ENCODE measurements at places on chromosomes 11 and 22.
A peak's percentile ranks its signal among the peaks of the same experiment; 100 is the strongest.

DNA sequence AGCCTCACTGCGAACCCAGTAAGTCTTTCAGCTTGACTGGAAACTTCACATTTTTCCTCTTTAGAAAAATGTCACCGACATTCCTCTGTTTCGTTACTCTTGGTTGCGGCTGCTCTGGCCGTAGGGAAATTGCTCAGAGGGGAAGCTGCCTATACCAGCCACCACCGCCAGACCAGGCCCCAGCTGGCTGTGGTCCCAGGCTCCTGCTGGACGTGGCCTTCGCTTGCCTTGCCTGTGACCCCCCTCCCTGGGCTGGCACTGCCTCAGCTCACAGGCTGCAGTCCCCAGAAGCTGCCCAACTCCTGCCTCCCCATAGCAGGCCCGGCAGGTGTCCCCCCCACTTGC, 197.8 kb downstream of the MN1 start:
- DNase-seq, result no peak

DNA sequence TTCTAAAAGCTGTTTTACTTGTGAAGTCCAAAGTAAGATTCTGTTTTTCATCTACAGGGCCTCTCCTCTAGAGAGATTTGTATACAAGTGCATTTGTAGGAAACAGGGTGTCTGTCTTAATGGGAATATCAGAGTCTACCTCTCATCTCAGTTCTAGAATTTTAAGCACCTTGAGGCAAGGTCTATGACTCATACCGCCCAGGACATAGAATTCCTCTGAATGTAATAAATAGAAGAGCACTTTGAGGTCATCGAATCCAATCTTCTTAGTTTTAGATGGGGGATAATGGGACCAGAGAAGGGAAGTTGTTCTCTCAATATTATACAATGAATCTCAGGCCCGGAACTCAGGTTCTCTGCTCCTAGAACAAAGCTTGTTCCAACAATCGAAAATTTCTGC, 101.8 kb upstream of the TIMP3 start:
- DNase-seq, result no peak

DNA sequence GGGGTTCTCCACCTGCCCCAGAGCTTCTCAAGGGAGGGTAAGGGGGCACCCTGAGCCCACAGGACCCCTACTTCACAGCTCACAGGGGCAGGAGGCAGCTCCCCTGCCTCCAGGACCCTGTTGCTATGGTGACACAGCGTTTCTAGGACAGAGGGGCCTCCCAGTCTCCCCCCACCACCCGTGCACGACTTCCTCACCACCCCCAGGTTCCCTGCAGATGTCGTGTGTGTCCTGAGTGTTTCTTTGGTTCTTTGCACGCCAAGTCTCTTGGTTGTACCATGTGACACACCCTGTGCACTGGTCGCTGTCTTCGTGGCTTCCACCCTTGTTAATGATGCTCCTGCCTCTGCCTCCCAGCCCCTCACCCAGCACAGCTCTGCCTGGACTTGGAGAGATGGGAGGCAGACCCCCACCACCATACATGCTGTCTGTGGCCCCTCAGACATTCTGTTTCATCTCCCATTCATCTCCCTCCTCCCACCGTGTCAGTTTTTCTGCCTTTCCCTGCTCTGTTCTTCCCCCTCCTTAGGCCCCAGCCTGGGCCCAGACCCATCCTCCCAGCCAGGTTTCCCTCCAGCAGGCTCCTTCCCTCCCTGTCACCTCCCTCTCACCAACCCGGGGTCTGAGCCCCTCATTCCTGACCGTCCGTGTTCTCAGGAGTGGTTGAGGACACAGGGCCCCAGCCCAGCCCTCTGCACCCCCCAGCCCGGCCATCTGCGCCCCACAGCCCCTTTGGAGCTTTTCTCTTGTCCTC, 24.5 kb upstream of the RAB1B start:
- DNase-seq, result no peak

- no peak for DNase-seq
Observed at GRCh38 chr22:35883031-35883620, 145.5 kb downstream of the RBFOX2 start.

GRCh38 chr11:128242451-128242850, 344.9 kb downstream of the ETS1 start:
- DNase-seq, result no peak

GRCh38 chr22:21025266-21025665, 7.1 kb downstream of the SLC7A4 start:
- no peak for DNase-seq

DNA sequence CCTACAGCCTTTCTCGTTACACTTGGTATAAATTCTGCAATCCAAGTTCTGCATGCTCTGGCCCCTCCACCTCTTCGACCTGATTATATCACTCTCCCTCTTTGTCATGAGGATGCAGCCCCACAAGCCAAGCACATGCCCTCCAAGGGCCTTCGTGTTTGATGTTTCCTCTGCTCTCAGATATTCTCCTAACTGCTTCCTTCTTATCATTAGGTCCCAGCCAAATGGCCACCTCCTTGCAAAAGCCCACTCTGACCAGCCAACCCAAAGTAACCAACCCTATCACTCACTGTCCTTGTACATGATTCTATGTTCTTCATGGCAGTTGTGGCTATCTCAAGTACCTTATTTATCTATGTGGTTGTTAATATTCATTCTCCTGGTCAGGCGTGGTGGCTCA, 38.3 kb upstream of the LRRC55 start:
- no peak for DNase-seq

- peak; percentile 81 for DNase-seq
Observed at GRCh38 chr11:1574238-1574932, 2.3 kb upstream of the DUSP8 start.

DNA sequence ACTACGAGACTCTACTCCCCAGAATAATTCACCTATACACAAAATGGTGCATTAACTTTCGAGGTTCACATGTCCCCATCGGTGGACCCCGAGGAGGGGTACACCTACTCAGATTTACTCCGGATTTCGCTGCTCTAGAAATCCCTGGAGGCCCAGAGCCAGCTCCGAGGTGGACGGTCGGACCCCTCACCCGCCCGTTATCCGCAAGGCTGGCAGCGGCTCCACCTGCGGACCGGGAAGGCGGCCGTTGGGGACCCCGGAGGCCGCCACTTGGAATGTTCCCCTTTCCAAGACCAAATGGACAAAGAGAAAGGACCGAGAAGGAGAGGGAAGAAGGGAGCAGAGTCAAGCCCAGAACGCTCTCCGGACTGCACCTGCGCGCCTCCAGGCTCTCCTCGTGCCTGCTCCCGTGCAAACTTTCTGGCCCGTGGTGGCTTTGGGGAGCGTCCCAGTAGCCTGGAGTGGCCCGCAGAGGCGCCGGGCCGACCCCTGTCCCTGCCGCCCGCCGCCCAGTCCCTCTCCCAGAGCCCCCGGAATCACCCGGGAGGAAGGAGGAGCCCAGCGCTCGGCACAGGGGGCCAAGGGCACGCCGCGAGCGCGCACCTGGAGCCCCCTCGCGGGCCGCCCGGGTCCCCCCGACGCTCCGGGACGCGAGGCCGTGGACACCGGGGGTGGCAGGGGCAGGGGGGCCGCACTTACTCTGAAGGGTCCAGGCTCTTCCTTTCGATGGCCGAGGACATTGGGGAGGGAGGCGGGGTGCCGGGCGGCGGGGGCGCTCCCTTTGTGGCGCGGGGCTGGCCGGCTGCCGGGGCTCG, 23.0 kb downstream of the LMO2 start:
- no peak for DNase-seq

DNA sequence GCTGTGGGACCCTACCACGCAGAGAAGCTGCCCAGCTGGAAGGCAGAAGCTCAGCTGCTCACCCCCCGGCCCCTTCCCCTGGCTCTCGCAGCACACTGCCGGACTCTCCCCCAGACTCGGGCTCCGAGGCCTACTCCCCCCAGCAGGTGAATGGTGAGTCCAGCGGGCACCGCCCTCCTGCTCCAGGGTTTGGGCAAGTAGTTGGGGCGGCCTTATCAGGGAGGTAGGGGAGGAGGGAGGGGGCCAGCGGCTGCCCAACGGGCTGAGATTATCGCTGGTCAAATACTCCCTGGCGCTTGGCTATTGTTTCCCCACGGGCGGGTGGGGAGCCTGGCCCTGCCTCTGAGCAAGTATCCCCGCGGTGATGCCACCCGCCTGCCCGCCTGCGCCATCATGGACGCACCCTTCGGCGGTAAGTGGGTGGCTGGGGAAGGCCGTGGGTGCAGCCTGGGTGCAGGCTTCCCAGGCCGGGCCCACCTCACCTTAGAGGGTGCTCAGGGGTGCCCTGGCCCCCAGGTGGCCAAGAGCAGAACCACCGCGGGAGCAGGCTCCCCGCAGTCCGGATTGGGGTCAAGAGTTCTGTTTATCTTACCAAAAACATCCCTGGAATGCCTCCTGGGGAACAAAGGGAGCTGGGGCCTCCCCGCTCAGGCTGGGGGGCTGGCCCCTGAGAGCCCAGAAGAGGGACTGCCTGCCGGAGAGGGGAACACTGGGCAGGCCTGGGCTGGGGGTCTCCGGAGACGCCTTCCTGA, 16.9 kb downstream of the MYRF start:
- no peak for DNase-seq

DNA sequence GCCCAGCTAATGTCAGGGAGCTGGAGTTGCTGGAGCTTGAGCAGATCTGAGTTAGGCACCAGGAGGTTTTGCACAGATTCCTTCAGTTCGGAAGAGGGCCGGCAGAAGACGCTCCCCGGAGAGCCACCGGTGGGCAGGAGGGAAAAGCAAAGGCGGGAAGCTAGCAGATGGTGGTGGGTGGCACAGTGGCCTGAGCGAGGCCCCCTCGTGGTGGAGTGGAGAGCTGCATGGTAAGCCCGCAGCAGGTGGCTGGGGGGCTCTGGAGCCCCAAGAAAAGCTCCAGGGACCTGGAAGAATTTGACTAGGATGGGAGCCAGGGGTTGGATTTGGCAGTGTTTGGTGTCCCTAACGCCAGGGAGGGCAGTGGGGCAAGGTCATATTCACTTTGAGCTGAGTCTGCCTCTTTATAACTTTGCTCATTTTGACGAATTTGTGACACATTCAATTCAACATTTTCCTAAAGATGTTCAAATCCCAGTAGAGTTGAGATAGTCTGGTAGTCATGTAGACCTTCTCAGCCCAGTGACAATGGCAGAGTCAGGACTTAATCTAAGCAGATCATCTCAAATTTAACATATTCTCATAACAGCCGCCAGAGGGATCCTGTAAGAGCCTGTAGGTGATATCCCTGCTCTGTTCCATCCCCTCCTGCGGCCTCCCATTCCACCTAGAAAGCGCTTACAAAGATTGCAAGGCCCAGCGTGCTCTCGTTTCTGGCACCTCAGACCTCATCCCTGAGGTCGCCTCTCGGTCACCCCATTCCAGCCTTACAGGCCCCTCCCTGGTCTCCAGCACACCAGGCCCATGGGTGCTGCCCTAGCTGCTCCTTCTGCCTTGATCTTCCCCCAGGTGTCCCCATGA, 57.9 kb downstream of the TRIM29 start:
- DNase-seq, result no peak

- DNase-seq, result no peak
Observed at GRCh38 chr11:70230151-70230839, 27.2 kb downstream of the FADD start.

DNA sequence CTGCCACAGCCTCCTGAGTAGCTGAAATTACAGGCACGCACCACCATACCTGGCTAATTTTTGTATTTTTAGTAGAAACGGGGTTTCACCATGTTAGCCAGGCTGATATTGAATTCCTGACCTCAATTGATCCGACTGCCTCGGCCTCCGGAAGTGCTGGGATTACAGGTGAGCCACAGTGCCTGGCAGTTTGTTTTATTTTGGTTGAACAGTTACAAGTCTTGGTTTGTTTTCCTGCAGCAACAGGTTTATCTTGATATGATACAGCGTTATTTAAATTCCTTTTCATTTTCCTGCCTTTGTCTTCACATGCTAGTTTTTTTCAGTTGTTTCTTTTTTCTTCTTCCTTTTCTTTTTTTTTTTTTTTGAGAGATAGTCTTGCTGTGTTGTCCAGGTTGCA, 4.0 kb upstream of the SLC3A2 start:
- no peak for DNase-seq

DNA sequence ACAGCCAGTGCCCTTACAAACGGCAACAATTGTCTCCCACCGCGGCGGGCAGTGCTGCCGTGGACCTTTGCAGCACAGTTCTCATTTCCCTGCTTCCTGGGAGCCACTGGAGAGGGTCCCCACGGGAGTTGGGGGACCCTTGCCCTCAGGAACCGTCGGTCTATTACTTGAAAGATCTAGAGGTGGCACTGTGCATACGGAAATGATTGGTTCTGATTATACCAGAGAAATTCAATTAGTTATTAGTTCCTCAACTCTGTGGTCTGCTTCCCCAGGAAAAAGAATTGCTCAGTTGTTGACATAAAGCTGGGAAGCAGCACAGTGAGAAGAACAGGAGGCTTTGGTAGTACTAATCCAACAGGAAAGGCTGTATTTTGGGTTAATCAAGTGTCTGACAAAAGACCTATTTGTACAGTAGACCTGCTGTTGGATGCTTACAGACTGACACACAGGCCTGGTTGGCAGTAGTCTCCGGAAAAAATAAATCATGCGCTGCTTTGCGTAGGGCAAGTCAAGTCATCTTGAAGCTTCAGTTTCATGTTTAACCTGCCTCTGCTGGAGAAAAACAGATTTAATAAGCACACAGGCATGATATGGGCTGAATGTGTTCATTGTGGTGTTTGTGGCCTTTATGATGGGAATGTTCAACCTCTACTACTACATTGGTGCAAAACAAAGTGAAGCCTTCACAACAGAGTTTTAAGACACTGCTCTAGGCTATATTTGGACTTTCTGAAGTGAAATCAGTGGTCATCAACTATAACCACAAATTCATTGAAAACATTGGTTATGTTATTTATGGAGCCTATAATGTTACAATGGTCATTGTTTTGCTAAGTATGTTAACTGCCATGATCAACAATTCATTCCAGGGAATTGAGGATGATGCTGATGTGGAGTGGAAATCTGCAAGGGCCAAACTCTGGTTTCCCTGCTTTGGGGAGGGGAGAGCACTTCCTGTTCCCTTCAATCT, 54.6 kb upstream of the SC5D start:
- DNase-seq, result no peak

DNA sequence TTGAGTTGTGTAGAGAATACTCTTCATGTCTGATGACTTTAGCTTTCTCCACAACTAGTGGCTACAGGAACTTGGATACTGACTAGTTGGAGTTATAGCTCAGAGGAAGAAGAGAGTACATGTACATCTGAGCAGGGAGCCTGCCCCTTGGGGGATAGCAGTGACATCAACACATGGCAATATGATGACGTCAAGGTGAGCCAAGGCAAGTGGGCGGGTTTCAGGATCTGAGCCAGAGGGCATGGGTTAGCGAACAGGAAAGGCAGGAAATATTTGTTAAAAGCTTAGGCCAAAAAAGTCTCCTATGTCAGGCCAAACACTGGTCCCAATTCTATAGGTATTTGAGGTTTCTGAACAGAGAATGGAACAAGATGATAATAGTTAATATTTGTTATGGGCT, 42.0 kb upstream of the HORMAD2 start:
- DNase-seq, result no peak

DNA sequence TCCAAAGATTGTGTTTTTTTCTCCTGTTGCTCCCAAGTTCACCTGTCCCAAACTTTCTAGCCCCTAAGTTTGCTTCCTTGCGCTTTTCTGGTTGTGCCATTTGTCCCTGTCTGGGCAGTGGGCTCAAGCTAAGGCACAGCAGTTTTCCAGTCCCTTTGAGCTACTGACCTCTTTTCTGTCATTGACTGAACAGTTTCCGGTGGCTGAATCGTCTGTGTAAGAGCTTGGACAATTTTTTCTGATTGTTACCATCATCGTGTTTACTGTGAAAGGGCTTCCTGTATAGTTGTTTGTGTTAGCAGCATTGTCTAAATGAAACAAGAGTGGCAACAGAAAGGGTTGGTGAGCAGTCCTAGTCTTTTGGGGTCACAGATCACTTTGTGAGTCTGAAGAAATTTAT, 49.8 kb downstream of the BMAL1 start:
- DNase-seq, result no peak

GRCh38 chr11:100776212-100776896, 89.3 kb downstream of the ARHGAP42 start:
- DNase-seq, result no peak

All from mesothelial cell of epicardium (in vitro differentiated cells).